GM12892 (cell line): ENCODE measurements at places on chromosomes 2 and 18.

GRCh38 chr2:127105656-127106456 lies 1.1 kb downstream of the BIN1 start:
- no peak for DNase-seq

- DNase-seq: no peak
These were observed 25.4 kb upstream of the ACADL start for GRCh38 chr2:210250622-210251021.

DNA sequence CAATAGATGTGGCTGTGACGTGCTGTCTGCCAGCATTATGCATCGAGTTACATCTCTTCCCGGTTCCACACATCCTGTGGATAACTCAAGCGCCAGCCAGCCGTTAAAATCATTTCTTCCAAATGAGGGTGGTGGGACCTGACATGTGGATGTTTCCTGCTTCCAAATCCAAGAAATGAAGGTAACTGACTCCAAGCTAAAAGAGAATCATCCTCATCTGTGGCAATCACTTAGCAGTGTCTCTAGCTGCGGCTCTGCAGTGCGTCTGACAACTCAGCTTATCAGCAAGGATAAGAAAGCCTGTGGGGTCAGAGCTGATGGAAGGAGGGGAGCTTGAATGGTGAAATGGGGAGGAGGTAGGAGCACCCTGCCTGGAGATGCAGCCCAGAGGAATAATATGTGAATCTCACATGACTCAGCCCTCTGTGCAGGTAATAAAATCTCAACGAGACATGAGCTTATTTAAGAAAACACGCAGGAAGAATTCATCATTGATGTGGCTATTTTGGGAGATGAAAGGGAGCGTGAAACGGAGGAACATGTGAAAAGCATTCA lies 382.2 kb upstream of the TRIB2 start:
- DNase-seq: no peak

GRCh38 chr18:22182884-22183697 lies 13.7 kb downstream of the GATA6 start:
- DNase-seq: no peak

- no peak for DNase-seq
These were observed 16.3 kb upstream of the SNED1 start for GRCh38 chr2:240981871-240982800.

DNA sequence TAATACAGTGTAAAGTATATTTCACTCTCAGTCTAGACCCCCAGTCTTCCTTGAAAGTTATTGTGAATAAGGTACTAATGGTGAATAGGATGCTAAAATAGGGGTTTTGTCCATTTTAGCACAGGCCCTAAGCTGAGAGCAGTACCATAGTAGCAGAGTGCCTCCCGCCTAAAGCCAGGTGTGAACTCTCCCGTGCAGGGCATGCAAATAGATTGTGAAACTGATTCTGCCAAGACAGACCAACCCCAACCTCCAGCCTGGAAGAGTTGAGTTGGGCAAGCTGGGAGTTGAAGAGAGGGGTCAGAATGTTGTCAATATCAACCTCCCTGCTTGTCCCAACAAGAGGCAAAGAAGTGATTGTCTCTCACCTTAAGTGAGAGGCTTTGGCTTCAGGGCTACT lies 97.4 kb upstream of the CYRIA start:
- DNase-seq: no peak
